ENCODE measurements at places on chromosomes 5 and 9.

DNA sequence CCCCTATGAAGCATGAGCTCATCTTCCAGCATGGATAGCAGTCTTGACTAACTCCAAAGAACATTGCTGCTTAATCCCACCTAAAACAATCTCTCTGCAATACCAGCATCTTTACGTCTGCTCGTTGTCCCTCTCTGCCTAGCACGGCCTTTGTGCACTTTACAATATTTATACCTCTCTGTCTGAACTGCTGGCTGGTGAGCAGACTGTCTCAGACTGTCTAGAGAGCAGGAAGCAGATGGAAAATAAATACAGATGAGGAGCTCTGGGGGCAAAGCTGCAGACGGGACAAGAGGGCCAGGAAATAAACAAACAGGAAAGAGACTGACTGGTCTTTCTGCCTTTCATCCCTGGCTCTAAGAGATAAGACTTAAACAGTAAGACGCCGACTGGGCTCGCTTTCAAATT lies 224.8 kb downstream of the ENC1 start:
- DNase-seq: no peak

- no peak for DNase-seq
These were observed 189.8 kb upstream of the TRIM32 start for GRCh38 chr9:116497095-116497890.

- DNase-seq: no peak
These were observed 5.5 kb downstream of the TRIM32 start for GRCh38 chr9:116692616-116693015.

DNA sequence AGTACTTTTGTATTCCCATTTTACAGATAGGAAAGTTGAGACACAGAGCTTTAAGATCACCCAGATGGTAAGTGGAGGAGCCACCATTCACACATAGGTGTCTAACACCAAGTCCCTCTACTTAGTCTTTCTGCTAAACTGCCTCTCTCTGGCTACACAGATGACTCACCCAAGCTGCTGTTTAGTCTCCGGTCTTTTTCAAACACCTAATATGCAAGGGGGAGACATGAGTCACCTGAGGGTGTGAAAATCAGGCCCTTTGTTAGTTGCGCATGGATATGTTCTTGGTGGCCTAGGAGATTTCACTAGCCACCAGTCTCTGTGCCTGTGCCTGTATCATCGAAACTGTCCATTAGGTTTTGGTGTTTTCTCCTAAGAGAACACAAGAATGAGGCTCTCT lies 117.8 kb downstream of the MAST4 start:
- no peak for DNase-seq

DNA sequence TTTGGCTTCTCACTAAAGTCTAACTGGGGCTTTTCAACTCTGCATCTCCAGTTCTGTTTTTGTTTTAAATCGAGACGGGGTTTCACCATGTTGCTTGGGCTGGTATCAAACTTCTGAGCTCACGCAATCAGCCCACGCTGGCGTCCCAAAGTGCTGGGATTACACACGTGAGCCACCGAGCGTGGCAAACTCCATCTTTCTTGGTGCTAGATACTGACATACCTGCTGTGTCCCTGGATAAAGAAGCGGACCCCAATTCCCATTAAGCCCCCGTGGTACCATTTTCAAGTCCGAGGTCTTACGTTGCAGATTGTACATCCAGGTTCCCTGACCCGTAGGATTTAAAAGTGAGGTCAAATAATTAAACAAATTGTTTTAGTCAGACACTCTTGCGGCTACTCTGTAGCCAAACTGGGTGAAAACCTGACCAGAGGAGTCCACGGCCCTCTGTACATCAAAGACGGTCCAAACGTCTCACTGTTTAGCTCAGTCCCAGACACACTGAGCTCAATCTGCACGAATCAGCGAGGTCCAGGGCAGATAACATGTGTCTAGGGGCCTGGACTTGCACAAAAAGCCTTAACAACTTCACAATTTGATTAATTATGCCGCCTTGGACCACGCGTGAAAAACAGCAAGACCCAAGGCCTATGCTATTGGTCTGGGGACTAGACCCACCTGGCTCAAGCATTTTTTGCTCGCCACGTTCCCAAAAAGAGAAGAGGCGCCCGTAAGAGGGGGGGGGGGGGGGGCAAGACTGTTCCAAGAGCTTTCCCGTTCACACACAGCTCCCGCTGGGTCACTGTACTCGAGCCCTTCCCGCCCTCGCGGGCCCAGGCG lies 727 bp upstream of the DNAJA1 start:
- DNase-seq: no peak

DNA sequence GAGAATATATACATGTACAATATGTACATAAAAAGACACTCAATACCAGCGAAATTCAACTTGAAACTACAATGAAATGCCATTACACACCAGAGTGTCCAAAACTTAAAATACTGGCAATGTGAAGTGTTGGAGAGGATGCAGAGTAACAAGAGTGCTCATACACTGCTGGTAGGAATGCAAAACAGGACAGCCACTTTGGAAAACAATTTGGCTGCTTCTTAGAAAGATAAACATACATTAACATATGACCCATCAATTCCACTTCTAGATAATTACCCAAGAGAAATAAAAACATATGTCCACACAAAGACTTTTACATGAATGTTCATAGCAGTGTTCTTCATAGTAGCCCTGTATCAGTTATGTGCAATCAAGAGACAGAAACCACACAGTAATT lies 39.4 kb upstream of the BARX1 start:
- no peak for DNase-seq

- DNase-seq: no peak
These were observed 192.1 kb upstream of the TRIM32 start for GRCh38 chr9:116494815-116495634.

GRCh38 chr5:32814620-32815019 lies 103.5 kb downstream of the NPR3 start:
- DNase-seq: no peak

GRCh38 chr9:110864011-110864410 lies 174.3 kb downstream of the LPAR1 start:
- no peak for DNase-seq

- DNase-seq: no peak
These were observed 276.2 kb upstream of the TNC start for GRCh38 chr9:115393976-115394775.

GRCh38 chr9:91119142-91119541 lies 242.6 kb downstream of the AUH start:
- DNase-seq: no peak

GRCh38 chr5:135834639-135835529 lies at the start of gene SLC25A48:
SLC25A48 (plus strand) TSS chr5:135834663; CDS start chr5:135834848, 185 bp downstream.
- no peak for DNase-seq

DNA sequence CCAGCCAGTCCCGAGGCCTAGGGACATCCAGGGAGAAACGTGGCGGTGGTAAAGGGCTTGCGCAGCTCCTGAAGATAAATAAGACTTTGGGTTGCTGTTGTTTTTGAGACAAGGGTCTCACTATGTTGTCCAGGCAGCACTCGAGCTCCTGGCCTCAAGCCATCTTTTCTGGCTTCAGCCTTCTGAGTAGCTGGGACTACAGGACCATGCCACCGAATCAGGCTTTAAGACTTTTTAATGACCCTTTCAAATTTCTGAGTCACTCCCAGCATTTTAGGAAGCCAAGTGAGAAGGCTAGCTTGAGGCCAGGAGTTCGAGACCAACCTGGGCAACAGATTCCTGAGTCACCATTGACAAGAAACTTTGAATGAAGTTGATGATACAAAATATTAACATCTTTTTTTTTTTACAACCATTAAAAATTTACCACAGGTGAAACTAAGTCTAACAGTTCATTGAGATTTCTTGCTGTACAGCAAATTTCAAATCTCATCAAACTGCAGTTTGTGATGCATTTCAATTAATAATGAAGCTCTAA lies 817 bp upstream of the GNE start:
- no peak for DNase-seq

DNA sequence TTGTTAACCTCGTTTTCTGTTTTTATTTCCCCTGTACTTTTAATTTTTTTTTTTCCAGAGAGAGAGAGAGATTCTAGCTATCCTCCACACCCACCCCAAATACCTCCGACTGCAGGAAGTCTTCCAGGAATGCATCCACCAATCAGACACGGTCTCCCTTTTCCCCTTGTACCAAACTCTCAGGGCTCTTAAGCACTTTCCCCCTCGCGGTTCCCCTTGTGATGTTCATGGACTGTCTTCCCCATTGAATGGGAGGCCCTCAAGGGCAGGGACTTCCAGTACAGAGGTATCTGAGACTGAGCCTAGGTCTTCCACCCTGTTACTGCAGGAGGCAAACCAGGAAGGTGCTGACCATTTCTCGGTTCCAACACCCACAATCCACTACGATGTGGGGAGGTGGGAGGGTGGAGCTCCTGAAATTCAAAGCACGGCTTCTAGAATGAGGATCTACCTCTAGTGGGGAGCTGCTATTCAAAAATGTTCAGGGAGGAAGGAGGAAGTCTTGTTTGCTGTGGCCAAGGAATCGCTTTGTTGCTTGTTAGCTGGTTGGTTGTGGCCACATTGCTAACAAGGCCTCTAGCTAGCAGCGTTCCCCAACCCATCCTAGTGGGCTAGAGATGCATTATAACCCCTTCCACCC lies 37.5 kb upstream of the PTGS1 start:
- DNase-seq: no peak

- DNase-seq: no peak
These were observed 945.8 kb upstream of the DMAC1 start for GRCh38 chr9:8745347-8745746.

- DNase-seq: no peak
These were observed 19.3 kb upstream of the GRAMD2B start for GRCh38 chr5:126403876-126404275.

GRCh38 chr9:91285729-91286353 lies 75.9 kb downstream of the AUH start:
- DNase-seq: no peak

DNA sequence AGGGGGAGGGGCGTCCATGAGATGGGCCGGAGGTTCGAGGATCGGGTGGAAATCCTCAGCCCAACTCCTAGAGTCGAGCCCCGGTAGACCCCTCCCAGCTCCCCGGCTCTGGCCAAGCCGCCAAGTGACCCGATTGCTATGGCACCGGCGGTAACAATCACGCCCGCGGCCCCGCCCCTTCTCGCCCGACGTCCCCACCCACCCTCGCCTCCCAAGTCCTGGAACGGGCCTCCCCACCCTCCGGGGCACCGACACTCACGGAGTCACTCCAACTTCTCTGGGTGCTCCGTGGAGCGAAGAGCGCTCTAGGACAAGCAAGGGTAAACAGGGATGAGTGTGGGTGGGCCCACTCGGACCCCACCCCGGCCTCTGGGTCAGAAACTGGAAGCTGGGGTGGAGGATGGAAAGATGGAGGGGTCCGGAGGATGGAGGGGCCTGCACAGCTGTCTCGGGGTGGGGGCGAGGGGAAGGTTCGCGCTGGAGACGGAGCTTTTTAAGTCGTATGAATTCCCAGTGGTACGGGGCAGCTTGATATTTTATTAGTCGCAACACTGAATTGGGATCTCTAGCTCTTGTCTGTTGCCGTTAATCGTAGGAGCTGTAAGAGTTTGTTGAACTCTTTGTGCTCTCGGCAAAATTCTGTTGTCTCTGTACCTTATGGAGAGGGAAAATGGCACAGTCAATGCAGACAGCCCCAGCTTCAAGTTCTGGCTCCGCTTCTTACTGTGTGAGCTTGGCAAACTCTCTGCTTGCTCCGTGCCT lies at the start of gene SPACA9:
Gene SPACA9, plus strand, starts transcription at position 204 of the 762 bp plus-strand sequence. CDS start 5,050 bp downstream, outside the sequence.
- DNase-seq: peak; percentile 5

- no peak for DNase-seq
These were observed 42.4 kb upstream of the MACIR start for GRCh38 chr5:103216137-103216536.

DNA sequence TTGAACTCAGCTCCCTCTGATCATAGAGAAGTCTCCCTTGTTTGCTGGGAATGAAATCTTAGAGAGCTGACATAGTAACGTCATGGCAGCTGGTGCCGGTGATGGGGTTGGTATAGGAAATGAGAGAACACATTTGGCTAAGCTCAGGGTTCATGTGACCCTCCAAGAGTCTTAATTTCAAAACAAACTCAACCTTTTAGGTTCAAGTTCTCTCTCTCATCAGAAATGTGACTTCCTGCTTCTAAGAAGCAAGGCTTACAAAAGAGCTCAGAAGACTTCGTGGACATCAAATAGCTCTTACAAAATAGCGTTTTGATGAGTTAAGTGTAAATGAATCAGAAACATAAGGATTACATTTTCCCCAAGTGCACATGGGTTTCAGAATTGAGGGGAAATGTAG lies 97.3 kb downstream of the PAPPA start:
- DNase-seq: no peak
